ENCODE measurements at places on chromosomes 5 and 9.

DNA sequence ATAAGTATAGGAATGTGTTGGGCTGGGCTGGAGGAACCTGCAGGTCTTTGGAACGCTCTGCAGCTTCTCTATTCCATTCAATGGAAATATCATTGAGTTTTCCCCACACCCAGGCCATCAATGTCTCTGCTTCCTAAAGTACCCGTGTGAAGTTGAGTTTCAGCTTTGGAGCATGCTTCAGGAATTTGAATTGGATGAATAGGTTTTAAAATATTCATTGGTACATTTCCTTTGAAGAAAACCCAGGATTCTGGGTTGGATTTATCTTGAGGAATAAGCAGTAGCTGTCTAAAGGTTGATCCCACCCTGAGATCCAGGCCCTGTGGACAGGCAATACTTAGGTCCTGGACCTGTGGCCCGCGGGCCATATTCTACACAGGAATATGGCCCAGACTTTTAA, 37.3 kb downstream of the INSYN2B start:
- no peak for DNase-seq

- DNase-seq: no peak
These were observed 17.3 kb downstream of the RIOK2 start for GRCh38 chr5:97165726-97166125.

GRCh38 chr9:89379508-89380115, 61.3 kb downstream of the SECISBP2 start:
- no peak for DNase-seq

- no peak for DNase-seq
These were observed 201.2 kb downstream of the NSG2 start for GRCh38 chr5:174246743-174247142.

GRCh38 chr9:22863106-22863505, 416.5 kb downstream of the DMRTA1 start:
- no peak for DNase-seq

GRCh38 chr5:147490989-147491388, 18.9 kb downstream of the DPYSL3 start:
- DNase-seq: no peak

- DNase-seq: no peak
These were observed 617.0 kb downstream of the RAB3C start for GRCh38 chr5:59199868-59200267.

GRCh38 chr5:139481580-139482049, 943 bp downstream of the STING1 start:
- DNase-seq: no peak

DNA sequence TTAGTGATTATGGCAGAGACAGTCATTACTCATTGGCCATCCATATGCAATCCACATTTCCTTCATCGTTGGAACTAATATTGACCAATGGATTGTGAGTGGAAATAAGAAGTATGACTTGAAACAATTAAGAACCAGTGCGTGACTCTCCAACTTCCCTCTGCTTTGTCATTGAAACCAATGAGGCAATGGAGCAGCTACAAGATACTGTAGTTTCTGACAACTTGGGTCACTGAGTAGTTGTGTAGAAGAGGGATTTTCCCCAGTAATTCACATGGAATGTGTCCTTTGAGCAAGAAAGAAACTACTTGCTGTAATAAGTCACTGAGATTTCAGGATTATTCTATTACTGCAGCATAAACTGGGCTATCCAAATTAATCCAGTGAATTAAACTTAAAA, 785.3 kb upstream of the RIOK2 start:
- no peak for DNase-seq

DNA sequence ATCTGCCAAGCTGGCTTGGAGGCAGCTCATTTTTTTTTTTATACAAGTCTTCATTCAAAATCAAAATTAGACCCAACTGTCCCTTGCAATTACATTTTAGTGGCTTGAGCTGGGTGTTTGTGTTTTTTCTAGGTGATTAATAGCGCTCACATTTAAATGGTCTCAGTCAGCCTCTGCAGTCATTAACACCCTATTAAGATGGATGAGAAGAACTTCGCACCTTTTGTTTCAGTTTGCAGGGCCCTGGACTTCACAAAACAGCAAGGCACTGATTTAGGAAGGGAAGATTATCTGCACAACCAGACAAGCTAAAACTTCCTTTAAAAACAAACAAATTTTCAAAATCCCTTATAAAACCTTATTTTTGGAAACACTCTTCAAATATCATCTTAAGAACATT, 374.8 kb downstream of the EFNA5 start:
- no peak for DNase-seq

- no peak for DNase-seq
These were observed 553.1 kb downstream of the LRRC70 start for GRCh38 chr5:63131626-63132285.

DNA sequence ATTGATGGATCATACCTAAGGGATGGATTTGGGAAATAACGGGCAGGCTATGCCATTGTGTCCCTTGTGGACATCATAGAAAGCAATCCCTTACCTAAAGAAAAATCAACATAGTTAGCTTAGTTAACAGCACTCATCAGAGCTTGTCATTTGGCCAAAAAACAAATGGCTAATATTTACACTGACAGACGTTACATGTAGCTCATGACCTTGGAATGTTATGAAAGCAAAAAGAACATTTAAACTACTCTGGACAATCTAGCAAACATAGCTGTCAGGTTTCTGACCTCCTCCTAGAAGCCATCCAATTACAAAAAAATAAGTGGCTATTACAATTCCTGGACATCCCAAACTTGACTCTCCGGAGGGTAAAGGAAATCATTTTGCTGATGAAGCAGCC, 23.8 kb downstream of the TMEM232 start:
- no peak for DNase-seq

DNA sequence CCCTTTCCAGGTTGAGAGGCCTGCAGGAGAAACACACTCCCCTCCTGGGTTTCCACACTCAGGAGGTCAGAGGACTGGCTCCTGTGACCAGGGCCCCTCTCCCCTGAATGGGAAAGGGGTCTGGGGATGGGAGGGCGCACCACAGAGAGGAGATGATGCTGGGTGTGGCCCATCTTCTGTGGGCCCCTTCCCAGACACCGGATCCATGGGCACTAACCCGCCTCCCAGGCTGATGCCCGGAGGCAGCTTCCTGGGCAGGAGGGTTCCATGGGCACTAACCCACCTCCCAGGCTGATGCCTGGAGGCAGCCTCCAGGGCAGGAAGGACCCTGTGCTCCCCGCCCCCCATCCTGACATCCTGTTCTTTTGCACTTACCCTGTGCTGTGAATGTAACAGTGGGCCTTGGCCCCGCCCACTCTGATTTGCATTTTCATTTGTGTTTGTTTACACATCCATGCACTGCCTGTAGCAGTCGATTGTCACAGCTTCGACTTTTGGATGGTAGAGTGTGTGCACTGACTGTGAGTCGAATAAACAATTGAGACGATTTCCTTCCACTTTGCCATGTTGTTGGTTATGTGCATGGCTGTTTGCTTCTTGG, 9.3 kb upstream of the DOLPP1 start:
- no peak for DNase-seq

- no peak for DNase-seq
These were observed 42.7 kb downstream of the OR2V1 start for GRCh38 chr5:181088289-181088688.

GRCh38 chr9:5315187-5315923, 10.8 kb upstream of the RLN2 start:
- no peak for DNase-seq

DNA sequence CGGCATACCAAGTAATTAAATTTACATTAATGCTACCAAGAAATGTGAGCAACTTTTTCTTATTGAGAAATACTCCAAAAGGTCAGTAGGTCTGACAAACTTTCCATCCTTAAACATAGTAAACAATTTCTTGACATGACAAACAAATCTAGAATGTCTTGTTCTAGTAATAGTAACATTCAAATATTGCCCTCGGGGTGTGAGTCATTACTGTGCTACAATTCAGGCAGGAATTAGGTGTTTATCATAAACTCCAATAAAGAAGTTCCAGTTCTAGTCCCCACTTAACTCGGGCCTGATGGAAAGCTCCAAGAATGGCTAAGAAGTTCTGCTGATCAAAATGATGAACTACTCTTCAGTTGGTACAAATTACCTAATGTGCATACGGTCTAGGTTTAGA, 235.6 kb upstream of the TUSC1 start:
- DNase-seq: no peak

- DNase-seq: no peak
These were observed 63.7 kb downstream of the LMX1B start for GRCh38 chr9:126677188-126678084.

DNA sequence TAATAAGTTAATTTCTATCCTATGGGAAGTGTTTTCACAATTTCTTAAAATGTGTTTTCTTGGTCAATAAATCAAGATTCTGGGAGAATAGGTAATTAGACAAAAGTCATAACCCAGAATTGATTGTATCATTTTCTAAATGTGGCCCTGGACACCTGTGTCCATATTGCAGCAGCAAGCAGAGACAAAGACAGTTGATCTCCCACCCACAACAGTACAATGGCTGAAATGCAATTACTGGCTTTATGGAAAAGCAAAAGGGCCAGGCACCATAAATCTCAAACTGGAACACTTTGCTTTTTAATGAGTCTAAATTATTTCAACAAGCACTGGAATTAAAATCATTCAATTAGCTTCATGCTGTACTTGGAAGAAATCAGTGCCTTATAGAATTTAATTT, 157.2 kb downstream of the ESM1 start:
- DNase-seq: no peak

DNA sequence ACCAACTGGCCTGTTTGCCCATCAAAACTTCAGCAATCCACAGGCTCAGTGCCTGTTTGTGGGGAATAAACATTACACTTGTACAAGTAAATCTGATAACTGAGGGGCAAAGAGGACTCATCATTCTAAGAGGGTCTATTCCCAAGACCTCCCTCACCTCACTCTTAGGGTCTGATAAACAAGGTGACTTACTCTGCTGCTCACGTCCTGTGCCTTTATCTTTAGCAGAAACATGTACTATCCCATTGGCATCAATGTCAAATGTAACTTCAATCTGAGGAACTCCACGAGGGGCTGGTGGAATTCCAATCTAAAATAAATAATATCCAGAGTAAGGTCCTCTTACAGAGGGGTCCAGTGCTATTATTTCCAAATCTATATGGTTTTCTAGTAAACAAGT, 14.6 kb upstream of the ETF1 start:
- DNase-seq: no peak

GRCh38 chr5:135221187-135221473, 177.9 kb downstream of the MACROH2A1 start:
- no peak for DNase-seq

DNA sequence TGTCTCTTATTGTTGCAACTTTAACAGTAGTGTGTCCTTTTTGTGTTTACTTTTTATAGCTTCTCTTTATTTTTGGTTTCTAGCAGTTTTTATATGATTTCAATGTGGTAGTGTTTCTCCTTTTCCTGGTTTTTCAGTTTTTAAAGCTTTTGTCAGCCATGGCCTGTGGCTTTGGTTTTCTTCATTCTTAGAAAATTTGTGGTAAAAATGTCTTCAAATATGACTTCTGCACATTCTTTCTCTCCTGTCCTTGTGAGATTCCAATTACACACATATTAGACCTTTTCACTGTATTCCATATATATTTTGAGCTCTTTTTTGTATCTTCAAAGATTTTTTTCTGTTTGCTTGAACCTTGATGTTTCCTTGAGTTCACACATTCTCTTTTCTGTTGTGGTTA, 180.5 kb downstream of the CNTLN start:
- no peak for DNase-seq

DNA sequence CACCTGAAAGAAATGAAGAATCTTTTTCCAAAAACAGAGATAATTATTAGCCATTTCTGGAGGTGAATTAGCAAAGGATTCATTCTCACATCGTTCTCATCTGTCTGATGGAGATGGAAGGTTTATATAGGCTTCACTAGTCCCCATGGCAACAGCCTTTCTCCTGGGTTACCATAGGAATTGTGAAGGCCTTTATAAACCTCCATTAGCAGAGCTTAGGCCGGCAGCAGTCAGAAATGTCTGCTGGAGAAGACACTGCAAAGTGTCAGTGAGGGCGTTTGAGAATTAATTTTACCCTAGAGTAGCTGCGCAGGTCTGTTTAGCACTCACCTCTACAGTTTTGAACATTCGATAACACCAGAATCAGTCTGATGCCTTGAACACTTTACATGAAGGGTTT, 290.4 kb upstream of the NR4A3 start:
- no peak for DNase-seq

- DNase-seq: no peak
These were observed 1.1 kb downstream of the TESK1 start for GRCh38 chr9:35606138-35606504.

GRCh38 chr5:171357843-171358242, 29.8 kb upstream of the NPM1 start:
- DNase-seq: no peak

- DNase-seq: no peak
These were observed 45.8 kb downstream of the KIAA1958 start for GRCh38 chr9:112532427-112532826.

DNA sequence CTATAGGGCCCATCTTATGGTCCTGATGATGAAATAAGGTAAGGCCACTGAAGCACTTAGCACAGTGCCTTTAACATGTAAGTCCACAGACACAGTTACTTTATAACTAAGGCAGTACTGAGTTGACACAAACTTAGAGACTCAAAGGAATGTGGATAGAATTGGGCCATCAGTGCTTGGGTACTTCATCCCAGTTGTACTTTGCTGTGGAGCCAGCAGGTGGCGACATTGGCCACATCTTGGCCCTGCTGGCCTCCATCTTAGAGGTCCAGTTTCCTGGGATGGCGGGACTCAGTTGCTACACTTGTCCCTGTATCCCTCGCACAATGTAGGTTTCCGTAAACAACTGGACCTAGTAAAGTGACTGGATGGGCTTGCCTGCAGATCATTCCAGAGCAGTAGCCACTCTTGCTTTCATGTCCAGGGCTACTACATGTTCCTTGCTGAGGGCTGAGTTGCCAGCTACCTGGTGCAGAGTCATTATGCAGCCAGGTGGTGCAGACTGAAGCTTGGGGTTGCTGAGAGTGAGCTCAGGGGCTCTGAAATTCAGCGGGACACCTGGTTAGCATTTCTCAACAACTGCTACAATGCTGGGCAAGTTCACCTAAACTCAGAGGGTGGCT, 10.6 kb downstream of the MTAP start:
- no peak for DNase-seq

DNA sequence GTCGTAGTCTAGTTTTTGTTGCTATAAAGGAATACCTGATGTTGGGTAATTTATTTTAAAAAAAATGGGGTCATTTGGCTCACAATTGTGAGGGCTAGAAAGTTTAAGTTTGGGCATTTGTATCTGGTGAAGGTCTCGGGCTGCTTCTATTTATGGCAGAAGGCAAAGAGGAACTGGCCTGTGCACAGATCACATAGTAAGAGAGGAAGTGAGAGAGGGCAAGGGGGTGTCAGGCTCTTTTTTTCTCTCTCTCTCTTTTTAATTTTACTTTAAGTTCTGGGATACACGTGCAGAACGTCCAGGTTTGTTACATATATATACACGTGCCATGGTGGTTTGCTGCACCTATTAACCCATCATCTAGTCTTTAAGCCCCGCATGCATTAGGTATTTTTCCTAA, 453.3 kb downstream of the DIRAS2 start:
- no peak for DNase-seq

DNA sequence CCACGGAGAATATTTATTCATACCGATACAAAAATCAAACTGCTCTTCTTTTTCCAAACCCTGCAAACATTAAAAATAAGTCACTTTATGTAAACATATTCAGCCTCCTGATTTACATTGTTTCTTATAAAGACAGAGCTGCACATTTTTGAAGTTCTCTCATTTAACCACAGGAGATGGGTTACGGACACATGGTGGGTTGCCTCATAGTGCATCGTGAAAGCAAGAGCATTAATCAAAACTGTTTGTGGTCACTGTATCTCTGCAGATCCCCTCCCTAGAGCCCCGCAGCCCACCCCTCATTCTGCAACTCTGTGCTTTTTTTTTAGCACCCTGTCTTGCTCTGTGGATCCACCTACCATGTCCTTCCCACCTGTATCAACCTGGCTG, 43.3 kb upstream of the EQTN start:
- no peak for DNase-seq
